ENCODE measurements at places on chromosomes 1 and 21.

GRCh38 chr1:187313115-187313514 lies 484.4 kb downstream of the PLA2G4A start:
- DNase-seq, result no peak

DNA sequence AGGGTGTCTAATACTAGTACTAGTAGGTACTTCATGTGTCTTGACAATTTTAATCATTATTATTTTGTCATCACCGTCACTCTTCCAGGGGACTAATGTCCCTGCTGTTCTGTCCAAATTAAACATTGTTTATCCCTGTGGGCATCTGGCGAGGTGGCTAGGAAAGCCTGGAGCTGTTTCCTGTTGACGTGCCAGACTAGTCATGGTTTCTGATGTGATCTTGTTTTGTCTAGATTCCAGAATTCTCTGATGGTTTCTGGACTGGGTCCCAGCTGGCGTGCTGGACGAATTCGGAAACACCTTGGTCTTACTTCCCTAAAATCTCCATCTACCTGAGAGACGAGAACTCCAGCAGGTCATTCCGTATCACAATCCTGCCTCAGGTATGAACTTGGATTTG lies 66.1 kb upstream of the FAM3B start:
- no peak for DNase-seq

DNA sequence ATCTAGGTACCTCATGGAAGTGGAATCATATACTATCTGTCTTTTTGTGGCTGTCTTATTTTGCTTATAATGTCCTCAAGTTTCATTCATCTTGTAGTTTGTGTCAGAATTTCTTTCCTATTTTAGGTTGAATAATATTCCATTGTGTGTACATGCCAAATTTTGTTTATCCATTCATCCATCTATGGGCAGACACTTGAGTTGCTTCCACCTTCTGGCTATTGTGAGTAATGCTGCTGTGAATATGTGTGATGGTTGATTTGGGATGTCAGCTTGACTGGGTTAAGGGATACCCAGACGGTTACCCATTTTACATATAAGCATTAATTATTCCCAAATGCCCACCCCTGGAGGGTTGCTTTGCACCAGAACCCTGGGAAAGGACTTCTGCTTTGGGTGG lies 477.5 kb downstream of the PTPRU start:
- DNase-seq, result no peak

GRCh38 chr1:212284332-212284743 lies 872 bp upstream of the PPP2R5A start:
- DNase-seq, result no peak

- DNase-seq, result no peak
These were observed 11.4 kb upstream of the TSPEAR start for GRCh38 chr21:44722731-44723130.

DNA sequence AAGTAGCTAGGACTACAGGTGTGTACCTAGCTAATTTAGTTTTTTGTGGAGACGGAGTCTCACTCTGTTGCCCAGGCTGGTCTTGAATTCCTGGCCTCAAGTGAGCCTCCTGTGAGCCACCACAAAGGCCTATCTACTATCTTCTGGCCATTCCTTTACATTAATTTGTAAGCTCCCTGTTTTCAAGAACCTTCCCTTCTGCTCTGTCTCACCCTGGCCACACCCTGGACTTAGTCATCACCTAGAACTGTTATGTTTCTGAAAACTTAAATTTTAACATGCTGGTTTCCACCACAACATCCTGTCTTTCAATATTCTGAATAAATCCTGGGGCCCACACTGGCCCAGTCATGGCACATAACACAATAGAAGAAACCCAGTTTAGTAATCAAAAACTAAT lies 4.9 kb upstream of the B4GALT3 start:
- DNase-seq, result no peak

DNA sequence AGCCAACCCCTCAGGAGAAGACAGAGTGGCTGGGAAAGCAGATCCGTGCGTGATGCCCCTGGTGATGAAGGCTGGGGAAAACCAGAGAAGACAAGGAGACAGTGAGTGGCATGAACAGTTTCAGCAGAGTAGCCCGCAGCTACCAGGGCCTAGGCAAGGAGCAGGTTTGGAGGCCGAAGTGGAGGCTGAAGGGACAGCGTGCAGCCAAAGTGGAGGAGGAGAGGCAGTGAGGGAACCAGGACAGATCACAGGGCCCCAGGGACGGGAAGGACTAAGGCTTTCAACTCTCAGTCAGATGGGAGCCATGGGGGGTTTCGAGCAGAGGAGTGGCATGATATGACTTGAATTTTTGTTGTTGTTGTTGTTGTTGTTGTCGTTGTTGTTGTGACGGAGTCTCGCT lies 59.9 kb upstream of the SELENON start:
- no peak for DNase-seq

- no peak for DNase-seq
These were observed 28.0 kb downstream of the COL6A2 start for GRCh38 chr21:46125846-46126301.

- DNase-seq, result no peak
These were observed 3.2 kb upstream of the LRRN2 start for GRCh38 chr1:204688776-204689175.

DNA sequence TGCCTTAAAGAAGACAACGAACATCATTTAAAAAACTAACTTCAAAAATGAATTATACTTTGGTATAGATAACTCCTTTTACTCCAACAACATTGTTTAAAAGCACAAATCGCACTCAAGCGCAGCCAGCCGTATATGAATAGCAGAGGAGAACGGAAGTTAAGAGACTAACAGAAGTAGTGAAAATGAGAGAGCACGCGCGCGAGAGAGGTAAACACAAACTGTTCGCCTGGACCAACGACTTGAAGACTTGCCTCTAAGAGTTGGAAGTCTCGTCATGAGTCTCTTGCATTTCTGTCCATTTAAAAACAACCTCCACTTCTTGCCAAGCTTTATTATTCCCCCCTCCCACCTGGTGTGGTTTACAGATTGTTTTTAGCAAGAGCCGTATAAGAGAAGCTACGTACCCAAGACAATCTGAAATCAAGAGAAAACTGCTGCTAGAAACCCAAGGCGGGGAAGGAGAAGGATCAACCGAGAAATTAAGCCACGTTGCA lies 479 bp downstream of the SELENOF start:
- DNase-seq, result no peak

GRCh38 chr21:31501926-31502325 lies 157.6 kb upstream of the SOD1 start:
- no peak for DNase-seq

GRCh38 chr1:204941421-204942338 lies 71.0 kb downstream of the NFASC start:
- DNase-seq, result peak; percentile 56

- DNase-seq, result no peak
These were observed 182.3 kb downstream of the CAMTA1 start for GRCh38 chr1:6967431-6968111.

- no peak for DNase-seq
These were observed 36.2 kb upstream of the LRRC52 start for GRCh38 chr1:165507570-165507969.

- no peak for DNase-seq
These were observed 106.9 kb downstream of the SEC16B start for GRCh38 chr1:177862916-177863315.

- no peak for DNase-seq
These were observed 181.3 kb downstream of the ETS2 start for GRCh38 chr21:38986806-38987632.

DNA sequence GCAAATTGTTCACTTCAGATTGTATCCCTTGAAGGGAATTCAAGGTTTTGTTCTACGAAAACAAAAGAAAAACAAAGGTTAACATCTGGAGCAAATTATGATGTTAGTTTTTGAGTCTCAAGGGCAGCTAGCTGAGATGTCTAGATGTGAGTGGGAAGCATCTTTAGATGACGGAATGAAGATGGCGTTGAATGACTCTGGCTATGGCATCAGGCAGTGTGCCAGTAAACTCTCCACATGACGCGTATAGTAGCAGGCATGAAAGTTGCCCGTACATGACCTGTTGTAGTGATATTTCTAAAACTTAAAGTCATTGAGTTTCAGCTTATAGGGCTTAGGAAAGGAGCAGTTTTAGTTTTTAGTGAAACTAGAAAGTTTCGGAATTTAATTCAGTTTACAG lies 12.3 kb upstream of the SDC3 start:
- DNase-seq, result no peak

- DNase-seq, result no peak
These were observed 578.3 kb upstream of the NR5A2 start for GRCh38 chr1:199449221-199449620.

DNA sequence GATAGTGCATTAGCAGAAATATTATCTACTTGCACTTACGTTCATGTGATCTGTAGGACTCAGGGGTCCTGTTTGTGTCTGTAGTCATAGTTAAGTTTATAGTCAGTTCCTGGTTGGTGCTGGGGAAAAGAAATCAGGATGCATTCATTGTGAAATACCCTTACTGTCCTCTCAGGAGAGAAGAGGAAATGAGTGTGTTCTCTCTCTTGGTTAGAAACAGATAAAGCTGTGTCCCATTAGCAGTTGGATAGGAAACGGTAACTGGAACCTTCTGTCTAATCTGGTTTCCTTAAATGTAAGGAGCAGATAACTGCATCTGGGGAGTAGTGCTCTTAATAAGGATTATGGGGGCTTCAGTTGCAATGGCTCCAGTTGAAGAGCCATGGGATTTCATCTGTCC lies 8.9 kb downstream of the SDCCAG8 start:
- no peak for DNase-seq

DNA sequence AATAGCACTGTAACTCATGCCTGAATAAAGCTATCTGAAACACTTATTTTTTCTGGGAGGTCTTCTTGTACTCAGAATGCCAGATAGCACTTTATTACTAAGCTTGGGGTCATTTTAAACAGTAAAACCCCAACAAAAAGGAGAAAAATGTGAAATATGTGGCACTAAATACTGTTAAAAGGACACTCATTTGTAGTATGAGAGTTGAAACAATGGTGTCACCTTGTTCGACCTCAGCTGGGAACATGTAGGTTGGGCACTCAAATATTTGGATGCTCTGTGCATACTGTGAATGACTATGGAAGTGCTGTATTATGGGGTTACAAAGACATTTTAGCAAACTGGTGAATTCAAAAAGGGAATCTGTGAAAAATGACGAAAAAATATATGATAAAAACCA lies 53.9 kb downstream of the SELENOF start:
- no peak for DNase-seq

GRCh38 chr1:55559161-55559611 lies 344.0 kb upstream of the USP24 start:
- DNase-seq, result no peak

GRCh38 chr1:108961198-108961597 lies 2.1 kb downstream of the CLCC1 start:
- DNase-seq, result no peak

DNA sequence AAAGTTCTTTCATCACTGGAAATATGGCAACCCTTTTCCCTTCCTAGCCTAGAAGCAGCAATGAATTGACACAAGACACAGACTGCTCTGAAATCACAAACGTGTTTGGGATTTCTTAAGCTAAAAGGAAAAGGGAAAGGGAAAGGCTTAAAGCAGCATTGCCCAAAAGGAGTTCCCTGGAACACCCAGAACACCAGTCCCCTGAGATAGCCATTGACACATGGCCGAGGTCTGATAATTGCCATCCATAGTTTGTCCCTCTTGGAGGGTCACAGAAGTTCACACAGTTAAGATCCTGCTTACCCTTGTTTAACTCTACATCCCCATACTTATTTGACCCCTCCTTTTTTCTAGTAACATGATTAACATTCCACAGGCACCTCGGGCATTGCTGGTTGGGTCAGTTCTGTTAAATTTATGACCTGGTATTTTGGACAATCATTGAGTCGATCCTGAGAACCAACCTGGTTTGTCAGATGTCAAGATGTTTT lies 72.9 kb downstream of the ZNF281 start:
- no peak for DNase-seq

DNA sequence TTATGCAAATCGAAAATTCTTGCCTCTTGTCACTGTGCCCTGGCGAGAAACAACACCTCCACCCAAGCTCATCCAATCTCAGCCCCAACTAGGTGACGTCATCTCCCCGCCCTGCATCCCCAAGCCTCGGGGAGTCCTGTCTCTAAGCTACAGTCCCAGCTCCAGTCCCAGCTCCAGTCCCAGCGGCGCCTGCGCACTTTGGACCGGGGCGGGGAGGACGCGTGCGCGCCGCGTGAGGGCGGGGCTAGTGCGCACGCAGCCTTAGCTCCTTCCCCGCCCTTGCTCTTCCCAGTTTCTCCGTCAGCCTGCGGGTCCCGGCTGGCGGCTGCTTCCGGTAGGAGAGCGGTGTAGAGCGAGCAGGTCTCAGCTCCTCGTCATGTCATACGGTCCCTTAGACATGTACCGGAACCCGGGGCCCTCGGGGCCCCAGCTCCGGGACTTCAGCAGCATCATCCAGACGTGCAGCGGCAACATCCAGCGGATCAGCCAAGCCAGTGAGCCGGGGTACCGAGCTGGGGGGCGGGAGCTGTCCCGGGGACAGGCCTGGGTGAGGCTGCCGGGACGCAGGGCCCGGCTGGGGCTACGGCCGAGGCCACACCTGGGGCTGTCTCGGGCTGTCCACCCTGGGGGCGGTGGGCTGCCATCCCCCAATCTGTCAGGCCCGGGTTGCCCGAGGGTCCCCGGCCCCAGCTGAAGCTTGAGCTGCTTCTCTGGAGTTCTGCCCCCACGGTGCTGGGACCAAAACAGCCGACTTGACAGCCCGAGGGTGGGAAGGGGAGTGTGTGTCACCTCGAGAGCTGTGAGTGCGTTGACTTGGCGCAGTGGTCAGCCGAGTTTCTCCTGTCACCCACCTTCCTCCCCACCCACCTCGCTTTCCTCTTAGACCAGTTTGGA lies at the start of gene STX12:
Gene STX12, plus strand, starts transcription at position 288 of the 894 bp plus-strand sequence. Its CDS starts 89 bp downstream, at position 377.
- DNase-seq, result peak; percentile 92

DNA sequence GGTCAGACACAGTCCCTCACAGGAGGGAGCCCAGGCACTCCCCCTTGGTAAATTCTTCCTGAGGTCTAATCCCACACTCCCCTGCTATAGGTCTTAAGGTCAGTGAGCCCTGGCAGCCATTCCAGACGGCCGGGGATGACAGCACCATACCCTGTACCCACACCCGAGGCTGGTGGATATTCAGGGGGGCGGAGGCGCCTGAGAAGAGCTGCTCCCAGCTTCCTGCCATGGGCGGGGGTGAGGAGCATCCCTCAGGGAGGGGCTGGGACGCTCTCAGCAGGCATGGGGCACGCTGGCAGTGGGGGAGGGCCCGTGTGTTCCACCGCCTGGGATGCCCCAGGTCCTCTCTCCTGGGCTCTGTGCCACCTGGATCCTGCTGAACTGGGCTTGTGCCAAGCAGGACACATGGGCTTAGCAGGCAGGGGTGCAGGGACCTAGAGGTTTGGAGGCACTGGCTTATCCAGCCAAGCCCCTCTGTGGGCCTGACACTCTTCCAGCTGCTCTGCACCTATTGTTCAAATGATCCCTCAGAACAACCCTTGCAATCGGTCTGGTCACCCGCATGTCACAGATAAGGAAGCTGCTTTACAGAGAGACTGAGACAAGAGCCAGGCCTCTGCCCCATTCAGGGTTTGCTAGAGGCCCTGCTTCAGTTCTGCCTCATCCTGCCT lies 5.7 kb upstream of the ADGRB2 start:
- DNase-seq, result no peak

GRCh38 chr1:89171067-89171438 lies 4.8 kb downstream of the GBP7 start:
- DNase-seq, result no peak

GRCh38 chr1:77889671-77890070 lies 1.2 kb downstream of the NEXN start:
- no peak for DNase-seq
